Esophagus squamous epithelium (tissue), 5 donors: ENCODE measurements at places on chromosomes 16 and 17.

- DNase-seq: no peak
These were observed 48.8 kb downstream of the PITPNM3 start for GRCh38 chr17:6507535-6507934.

GRCh38 chr17:78997231-78997741 is 12.3 kb downstream of the CANT1 start:
- DNase-seq: no peak

DNA sequence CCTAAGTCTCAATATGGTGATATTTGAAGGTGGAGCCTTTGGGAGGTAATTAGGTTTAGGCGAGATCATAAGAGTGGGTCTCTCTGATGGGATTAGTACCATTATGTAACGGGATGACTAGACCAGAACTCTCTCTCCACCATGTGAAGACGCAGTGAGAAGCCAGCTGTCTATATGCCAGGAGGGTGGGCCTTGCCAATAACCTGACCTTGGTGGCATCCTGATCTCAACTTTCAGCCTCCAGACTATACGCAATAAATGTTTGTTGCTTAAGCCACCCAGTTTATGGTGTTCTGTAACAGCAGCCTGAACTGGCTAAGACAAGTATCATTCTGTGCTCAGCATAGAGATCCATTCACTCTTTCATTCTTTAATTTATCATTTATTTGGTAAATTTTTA is 167.2 kb upstream of the CDH11 start:
- no peak for DNase-seq

DNA sequence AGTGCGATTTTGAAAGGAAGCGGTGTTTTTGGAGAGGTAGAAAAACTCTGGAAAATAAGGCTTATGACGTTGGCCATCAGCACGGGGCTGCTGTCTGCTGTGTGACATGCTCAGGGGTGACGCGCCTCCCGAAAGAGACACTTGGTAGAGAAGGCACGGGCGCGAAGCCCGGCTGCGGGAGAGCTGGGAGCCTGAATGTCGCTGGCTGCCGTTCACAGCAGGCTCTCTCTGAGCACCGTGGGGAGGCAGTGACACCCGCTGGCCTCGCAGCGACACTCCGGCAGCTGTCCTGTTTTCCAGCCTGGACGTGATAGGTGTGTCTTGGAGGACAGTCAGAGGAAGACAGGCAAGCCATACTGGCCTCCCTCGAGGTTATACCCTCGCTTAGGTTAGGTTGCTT is 759.1 kb upstream of the RBFOX1 start:
- DNase-seq: no peak
